ENCODE measurements at places on chromosomes 3 and 15. TPM values are rescaled to one million over a fixed set of nuclear protein-coding genes. Genes with fewer than 3 reads are reported as not detected.

DNA sequence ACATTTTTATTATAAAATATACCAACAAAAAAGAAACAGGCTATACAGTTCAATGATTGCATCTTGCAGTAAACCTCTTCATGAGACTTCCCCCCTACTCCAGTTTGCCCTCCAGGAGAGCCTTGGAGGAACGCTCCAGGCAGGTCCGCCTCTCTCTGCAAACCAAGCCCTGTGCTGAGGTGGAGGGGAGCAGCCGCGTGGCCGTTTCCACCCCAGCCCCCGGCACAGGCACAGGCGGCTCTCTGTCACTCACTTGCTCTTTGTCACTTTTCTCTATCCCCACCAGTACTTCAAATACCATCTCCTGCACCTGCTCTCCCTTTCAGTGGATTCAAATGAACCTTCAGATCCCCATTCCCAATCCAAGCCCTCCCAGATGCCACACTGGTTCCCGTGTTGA, 479.9 kb downstream of the OCA2 start:
- DNase-seq: no peak

GRCh38 chr3:159497361-159497760, 491.3 kb upstream of the IL12A start:
- no peak for DNase-seq

The CLDN16 gene
- 0.57 TPM for polyA plus RNA-seq

GRCh38 chr15:45551676-45552075, 29.1 kb upstream of the SLC30A4 start:
- DNase-seq: no peak

GRCh38 chr3:179541094-179541493, 21.6 kb upstream of the ACTL6A start:
- no peak for DNase-seq

DNA sequence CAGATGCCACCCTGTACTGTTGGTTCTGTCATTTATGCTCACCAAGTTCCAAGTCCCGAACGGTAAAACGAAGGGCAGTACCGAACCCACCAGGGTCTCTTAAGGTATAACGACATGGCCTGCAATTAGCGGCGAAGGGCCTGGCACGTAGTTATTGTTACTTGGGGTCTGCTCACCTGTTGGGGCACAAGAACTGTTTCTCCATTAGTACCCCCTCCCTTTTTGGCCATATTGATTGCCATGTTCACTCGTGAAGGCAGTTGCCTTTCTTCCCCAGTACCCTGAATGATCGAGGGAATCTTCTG, 435 bp downstream of the IL17RB start:
- no peak for DNase-seq

DNA sequence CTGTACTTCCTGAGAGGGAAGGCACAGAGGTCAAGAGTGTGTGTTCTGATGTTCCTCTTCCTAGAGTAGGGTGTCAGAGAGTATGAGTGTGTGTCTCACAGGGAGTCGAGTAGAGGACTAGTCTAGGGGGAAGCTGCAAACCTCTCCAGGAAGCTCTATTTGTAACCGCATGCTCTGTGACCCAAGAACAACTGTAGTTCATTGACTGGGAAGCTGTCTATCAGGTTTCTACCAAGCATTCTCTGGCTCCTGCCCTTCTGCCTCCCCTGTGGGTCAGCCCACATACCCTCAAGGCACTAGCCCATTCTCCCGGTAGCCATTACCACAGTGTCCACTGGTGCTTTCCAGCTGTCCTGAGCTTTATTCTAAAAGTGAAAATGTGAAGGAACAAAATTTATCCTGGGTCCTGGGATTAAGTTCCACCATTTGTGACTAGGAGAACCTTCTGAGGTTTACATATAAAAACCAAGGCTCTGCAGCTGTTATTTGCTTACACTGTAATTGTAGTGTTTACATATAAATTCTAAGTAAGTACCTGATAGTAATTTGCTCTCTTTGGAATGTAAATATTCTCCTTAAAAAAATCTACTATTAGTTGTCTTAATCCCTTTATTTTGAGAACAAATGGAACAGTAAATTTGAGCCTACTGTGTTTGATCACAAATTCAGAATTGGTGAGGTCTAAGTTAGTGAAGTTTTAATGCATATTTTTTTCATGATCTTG, 40.7 kb downstream of the MYRIP start:
- DNase-seq: no peak

DNA sequence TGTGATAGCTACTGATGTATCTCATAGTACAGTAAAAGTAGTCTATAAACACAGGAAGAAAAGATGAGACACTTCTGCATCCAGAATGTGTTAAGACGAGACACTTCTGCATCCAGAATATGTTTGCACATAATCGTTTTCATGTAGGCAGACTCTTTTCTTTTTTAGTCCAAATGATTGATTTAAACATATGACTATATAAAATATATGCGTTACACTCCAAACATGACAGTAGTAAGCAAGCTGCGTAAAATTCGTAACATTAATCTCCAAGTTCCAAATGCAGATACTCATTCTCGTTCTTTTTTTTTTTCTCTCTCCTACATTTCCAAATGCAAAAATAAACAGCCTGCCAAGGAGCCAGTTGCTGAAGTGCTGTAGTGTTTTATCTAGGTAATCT, 82.6 kb downstream of the FNDC3B start:
- no peak for DNase-seq

The ERC2 gene
- 1.2 TPM for polyA plus RNA-seq

The SSUH2 gene
- polyA plus RNA-seq: 0.42 TPM

The UROC1 gene
- polyA plus RNA-seq: 0.09 TPM

- DNase-seq: no peak
Observed at GRCh38 chr3:178277605-178278004, 258.6 kb upstream of the KCNMB2 start.

The LRRC15 gene
- polyA plus RNA-seq: 0.04 TPM

GRCh38 chr3:148092624-148093347, 604.9 kb upstream of the AGTR1 start:
- DNase-seq: no peak

The LRRC3B gene
- not detected for polyA plus RNA-seq

DNA sequence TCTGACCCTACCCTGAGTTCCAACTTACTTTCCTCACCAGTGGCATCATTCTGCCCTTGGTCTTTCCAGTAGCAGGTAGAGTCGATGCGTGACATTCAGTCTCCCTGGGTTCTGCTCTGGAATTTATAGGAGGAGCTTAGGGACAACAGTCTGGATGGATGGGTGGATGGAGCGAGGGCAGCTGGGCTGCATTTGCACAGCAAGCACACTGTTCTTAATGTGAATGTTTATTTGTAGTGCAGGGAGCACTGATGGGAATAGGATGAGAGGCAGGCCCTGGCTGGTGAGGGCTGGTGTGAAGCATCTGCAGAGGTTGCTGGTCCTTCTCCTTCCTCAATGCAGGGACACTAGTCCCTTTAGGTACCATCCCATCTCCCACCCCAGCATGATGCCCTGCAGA, 176.2 kb downstream of the EPHB1 start:
- no peak for DNase-seq

DNA sequence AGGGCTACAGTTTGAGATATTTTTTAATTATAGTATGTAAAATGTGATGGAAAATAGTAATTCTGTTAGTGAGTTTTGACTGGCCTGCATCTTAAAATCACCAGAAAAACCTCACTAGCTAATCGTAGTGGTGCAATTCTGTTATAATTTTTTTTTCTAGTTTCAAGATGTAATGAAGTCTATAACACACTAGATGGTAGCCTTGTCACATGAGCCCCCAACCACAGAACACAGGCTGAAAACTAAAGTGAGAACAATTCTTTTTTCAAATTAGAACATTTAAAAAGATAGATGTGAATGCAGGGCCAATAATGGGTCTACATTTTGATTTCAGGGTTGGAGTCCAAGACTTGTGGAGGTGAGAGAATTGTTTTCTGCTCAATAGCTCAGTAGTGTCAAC, 83.3 kb upstream of the KCNH8 start:
- no peak for DNase-seq

All from pancreas (tissue), 10 donors.